Body of pancreas (tissue), 4 donors: ENCODE measurements at places on chromosomes 7 and 10. TPM values are rescaled to one million over a fixed set of nuclear protein-coding genes. Genes with fewer than 3 reads are reported as not detected.
A peak's percentile ranks its signal among the peaks of the same experiment; 100 is the strongest.

- DNase-seq = peak; percentile 63
These were observed 33.3 kb downstream of the DNAJB12 start for GRCh38 chr10:72321248-72322029.

The GIMAP8 gene
- total RNA-seq = 5.4 TPM

The KAT6B gene
- 39.9 TPM for total RNA-seq

DNA sequence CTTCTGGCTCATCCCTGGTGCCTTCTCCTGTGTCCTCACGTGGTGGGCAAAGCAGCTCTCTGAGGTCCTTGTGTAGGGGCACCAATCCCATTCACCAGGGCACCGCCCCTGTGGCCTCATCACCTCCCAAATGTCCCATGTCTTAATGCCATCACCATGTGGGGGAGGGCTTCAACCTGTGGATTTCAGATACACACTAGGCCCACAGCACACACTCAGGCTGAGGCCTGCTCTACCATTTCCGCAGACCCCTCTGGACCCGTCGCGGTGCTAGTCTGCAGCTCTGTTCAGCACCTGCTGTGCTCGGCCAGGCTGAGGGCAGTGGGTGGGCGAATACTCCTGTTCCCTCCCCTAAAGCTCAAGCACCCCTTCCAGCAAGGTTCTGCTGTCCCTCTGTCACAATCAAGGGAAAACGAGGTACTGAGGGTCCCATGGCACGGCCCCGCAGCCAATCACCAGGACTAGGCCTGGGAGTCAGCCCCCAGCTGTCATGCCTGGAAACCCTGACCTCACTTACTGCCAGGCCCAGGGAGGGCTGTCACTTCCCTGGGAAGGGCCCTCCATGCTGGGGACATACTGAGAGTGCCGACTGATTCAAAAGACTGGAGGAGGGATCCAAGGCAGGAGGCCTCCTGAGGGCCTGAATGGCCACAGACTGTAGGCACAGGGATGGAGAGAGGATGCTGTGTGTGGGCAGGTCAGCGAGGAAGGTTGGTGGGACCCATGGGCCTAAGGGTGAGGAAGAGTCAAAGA, 123.8 kb upstream of the RET start:
- DNase-seq = no peak

DNA sequence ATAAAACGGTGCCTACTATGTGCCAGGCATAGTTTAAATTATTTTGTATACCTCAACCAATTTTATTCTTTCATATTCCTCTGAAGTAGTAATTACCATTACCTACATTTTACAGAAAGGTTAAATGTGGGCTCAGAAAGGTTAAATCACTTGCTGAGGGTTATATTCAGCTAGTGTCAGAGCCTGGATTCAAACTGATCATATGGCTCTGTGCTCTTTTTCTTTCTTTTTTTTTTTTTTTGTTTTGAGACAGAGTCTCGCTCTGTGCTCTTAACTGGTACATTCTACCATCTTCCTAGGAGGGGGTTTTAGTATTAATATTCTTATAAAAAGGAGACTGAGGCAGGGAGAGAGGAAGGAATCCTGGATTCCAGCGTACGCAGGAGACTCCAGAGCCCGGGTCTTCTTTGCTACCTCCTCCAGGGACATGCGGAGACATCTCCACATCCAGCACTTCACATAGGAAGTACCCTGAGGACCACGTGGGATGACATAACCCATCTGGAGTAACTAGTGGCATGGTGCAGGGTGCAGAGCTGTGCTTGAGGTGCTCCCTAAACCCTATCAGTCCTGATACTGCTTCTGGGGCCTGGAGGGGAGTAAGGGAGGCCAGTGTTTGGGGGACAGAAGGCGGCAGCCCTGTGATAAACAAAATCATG, 29.6 kb upstream of the ATXN7L1 start:
- no peak for DNase-seq

DNA sequence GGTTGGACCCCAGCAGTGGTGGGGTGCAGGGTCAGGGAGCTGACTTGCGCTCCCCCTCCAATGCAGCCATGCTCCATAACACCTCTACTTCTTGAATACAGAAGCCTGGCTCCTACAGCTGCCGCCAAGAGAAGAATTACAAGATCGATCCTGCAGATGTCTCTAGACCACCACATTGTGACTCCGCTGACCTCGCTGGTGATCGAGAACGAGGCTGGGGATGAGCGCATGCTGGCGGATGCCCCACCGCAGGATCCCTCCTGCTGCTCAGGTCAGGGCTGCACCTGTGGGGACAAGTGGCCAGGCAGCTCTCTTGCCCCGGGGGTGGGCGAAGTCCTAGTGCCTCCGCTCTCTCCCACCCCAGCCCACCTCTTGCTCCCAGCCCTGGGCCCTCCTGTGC, 31.7 kb downstream of the ITIH2 start:
- no peak for DNase-seq

The TEX36 gene
- total RNA-seq = not detected

DNA sequence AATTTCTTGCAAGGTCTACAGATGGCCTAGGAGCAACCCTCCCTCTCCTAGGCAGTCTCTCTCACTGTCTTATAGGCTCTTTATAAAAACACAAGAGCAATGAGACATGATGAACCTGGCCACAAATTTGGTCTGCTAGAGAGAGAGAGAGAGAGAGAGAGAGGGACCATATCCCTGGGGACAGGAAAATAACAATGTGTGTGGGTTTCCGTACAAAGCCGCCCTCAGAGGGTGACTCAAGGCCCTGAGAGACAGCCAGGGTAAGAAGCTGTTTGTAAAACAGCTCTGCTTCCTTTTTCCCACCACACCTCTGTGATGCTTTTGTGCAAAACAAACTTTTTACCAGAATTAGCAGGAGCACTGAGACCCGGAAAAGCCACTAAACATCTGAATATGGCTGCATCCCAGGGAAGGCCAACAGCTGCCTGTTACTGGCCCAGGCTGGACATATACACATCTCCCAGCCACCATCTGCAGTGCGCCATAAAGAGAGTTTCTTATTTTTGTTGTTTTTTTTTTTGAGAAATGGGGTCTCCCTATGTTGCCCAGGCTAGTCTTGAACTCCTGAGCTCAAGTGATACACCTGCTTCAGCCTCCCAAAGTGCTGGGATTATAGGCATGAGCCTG, 18.4 kb downstream of the GIMAP5 start:
- DNase-seq = no peak

- DNase-seq = no peak
These were observed 21.1 kb upstream of the MEOX2 start for GRCh38 chr7:15707570-15707969.

The GATA3 gene
- total RNA-seq = 0.66 TPM

- DNase-seq = no peak
These were observed 289.6 kb downstream of the PPP1R3A start for GRCh38 chr7:113628948-113629847.

The BMPER gene
- 0.33 TPM for total RNA-seq

- DNase-seq = peak; percentile 44
These were observed 36.3 kb downstream of the TRIL start for GRCh38 chr7:28921822-28922221.

- no peak for DNase-seq
These were observed 20.0 kb downstream of the LRRD1 start for GRCh38 chr7:92158660-92159575.

- no peak for DNase-seq
These were observed 13.7 kb downstream of the LBX1 start for GRCh38 chr10:101215397-101216206.

The GNGT1 gene
- total RNA-seq = not detected

DNA sequence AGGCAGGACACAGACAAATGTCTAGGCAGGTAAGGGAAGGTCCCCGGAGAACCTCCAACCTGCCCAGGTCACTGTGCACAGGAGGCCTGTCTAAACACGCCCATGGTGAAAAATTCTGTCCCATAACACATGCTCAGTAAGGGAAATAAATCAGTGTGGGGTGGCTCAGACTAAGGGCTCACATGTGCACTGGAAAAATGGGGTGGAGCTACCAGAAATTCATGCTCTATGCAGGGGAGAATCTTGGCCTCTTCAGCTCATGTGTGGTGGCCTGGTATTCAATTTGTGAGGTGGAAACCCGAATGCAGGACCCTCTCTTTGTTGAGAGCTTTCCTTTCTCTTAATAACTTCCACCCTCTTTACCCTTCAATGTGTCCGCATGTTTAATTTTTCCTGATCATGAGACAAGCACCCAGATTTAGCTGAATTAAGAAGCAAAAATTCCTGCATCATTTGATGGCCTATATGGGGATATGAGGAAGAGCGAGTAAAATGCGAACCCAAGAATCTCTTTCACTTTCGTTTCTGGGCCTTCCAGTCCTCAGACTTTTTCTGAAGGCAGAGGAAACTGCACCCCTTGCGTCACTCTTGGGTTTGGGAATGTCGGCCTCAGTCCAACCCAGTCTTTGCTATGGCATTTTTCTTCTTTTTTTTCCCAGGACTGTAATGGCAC, 163.2 kb downstream of the DGKB start:
- no peak for DNase-seq

The HOXA11 gene
- total RNA-seq = not detected

DNA sequence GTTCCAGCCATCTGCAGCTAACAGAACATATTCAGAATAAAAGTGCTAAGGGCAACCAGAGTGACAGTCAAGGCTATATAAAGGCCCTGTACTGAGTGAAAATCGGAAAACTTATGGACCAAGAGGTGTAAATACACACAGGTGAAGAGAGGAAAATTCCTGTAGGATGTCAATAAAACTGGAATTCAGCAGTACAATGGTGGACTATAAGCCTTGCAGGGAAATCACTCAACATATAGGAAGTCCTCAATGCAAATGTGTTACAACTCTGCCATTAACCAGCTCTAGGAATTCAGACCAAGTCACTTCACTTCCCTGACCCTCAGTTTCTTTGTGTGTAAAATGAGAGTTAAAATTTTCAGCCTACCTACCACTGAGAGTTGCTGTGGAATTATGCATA, 7.7 kb downstream of the USP6NL start:
- DNase-seq = no peak

GRCh38 chr10:78266741-78267469, 233.2 kb downstream of the RPS24 start:
- DNase-seq = no peak

The EIF4EBP2 gene
- 47.1 TPM for total RNA-seq

GRCh38 chr7:7152315-7152714, 30.0 kb upstream of the C1GALT1 start:
- no peak for DNase-seq

The SRRM3 gene
- 13.8 TPM for total RNA-seq

The GHRHR gene
- not detected for total RNA-seq

DNA sequence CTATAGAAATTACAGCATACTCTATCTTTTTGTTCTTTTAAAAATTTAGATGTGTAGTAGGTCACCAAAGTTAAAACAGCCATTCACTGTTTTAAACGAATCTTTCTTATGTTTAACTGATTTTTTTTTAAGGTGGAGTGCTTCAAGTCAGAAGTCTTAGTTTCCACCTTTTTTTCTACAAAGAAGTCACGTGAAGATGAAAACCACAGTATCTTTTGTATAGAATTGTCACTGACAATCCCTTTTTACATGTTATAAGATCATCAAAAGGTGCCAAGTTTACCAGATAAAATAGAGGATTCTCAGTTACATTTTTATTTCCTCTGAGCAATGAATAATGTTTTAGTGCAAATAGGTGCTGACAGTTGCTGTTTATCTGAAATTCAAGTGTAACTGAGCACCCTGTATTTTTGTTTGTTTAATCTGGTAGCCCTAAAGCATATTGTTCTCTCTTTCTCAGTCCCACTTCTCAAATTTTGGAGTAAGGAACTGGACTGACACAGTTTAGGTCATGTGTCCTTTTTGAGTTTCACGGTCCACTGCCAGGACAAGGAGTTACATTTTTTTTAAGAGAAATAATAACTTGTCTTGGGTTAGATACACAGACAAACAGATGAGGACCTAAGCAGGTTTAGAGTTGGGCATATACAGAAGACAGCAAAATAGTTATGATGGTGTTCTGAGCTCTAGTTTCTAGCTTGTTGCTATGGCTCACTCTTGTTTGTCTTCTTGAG, 233.2 kb upstream of the MBL2 start:
- no peak for DNase-seq

- no peak for DNase-seq
These were observed 41.1 kb upstream of the EN2 start for GRCh38 chr7:155416646-155417380.

- no peak for DNase-seq
These were observed 1.7 kb downstream of the TES start for GRCh38 chr7:116211913-116212596.

- no peak for DNase-seq
These were observed 1.5 kb downstream of the IPMK start for GRCh38 chr10:58266003-58266825.

DNA sequence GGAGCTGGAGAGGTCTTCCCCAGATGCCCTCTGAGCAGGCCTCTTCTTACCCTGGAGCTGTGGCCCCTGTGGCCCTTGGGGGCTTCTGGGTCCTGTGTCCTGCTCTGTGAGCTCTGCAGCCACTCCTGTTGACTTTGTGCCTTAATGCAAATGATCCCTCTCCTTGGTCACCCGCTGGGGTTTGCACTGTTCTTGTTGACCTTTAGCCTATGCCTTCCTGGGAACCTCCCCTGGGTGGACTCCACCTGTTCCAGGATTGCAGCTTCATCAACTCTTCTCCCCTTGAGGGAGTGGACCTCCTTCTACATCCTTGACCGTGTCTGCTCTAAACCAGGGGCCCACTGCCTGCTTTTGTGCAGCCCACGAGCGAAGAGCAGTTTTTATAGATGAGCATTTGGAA, 58.6 kb upstream of the CTBP2 start:
- no peak for DNase-seq

DNA sequence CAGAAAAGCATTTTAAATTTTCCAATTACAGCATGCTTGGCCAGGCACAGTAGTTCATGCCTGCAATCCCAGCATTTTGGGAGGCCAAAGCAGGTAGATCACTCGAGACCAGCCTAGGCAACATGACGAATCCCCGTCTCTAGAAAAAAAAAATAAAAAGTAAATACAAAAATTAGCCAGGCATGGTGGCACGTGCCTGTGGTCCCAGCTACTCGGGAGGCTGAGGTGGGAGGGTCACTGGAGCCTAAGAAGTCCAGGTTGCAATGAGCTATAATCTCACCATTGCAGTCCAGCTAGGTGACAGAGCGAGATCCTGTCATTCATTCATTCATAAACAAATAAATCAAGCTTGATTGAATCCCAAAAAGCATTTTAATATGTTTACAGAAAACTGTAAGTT, 234.9 kb downstream of the PARD3 start:
- DNase-seq = peak; percentile 10

GRCh38 chr10:122084286-122085041, 95.5 kb downstream of the TACC2 start:
- no peak for DNase-seq

DNA sequence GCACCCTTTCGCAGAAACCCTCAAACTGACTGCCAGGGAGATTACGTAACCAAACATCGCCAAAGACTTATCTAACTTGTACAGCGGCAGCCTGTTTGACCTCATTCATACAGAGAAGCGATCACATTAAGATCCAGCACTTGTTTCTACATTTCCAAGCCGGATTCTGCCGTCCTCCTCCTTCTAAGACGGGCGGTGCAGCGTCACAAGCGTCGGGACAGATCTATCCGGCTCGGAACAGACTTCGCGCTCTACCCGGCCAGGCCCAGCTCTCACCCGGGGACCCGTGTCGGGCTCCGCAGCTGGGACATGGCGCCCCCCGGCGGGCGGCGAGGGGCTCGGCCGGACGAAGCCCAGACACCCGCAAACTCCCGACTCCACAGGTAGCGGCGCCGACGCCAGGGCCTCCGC, 373 bp downstream of the H2AZ2 start:
- DNase-seq = peak; percentile 87
